SIG-M5 (cell line): ENCODE measurements at places on chromosomes 3 and 15.

DNA sequence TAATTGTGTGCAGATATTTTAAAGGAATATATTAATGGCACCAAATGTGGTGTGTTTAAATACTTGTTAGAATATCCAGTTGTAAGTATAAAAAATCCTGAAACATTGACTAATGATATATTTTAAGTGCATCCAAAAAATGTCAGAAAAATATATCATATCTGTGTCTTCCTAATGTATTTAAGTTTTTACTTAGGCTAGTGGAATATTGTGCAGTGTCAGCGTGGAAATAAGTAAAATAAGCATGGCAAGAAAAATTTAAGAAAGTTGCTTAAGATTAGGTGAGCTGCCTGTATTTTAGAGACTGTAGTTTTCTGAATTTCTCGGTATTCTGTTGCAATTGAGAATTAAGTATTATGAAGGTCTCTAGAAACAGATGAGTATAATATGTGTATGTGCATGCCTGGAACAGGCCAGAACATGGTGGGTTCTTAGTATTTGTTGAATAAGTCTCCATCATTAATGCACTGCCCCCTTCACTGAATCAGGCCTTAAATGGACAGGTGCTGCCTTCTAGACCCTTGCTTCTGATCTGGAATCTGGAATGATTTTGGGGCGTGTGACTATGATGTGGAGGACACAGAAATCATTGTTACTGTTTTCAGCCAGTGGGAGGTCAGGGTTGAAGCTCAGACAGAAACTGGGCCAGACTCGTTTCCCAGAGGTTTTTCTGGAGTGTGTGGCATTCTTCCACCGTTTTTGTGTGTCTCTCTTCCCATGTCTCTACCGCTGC is 86.1 kb downstream of the TRAK1 start:
- DNase-seq = no peak

GRCh38 chr3:195884691-195885035 is 23.7 kb downstream of the TNK2 start:
- no peak for DNase-seq

GRCh38 chr3:46693038-46693891 is at the start of gene ALS2CL:
Gene ALS2CL (minus strand): TSS chr3:46693679. CDS start chr3:46689440, 4,239 bp downstream.
- DNase-seq = no peak

- no peak for DNase-seq
Observed at GRCh38 chr3:22106213-22106896, 355.3 kb upstream of the ZNF385D start.

DNA sequence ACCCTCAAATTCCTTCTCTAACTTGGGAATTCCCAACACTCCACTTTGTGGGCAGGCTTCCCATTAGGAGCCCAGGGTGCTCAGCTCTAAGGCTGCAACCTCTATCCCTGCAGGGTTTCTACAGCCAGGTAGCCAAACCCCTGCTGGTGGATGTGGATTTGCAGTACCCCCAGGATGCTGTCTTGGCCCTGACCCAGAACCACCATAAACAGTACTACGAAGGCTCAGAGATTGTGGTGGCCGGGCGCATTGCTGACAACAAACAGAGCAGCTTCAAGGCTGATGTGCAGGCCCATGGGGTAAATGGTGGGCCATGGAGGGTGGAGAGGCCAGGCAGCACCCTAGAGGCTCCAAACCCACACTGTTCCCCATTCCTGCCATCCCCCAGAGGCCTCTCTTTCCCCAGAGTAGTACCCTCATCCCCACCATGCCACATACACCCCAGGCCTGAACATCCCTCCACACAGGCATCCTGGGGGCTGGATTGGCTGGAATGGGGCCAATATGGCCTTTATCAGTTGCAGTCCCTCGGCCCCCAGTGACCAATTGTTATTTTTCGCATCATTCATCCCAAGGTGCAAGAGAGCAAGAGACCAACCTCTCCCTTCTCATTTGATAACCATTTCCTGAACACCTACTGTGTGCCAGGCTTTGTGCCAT is 7.7 kb downstream of the ITIH1 start:
- no peak for DNase-seq

GRCh38 chr3:38835939-38836338 is 19.9 kb upstream of the SCN10A start:
- no peak for DNase-seq

GRCh38 chr3:114823061-114823460 is 324.0 kb downstream of the ZBTB20 start:
- DNase-seq = no peak

GRCh38 chr3:18295171-18295920 is 129.8 kb downstream of the SATB1 start:
- no peak for DNase-seq
